Type B pancreatic cell (in vitro differentiated cells): ENCODE measurements at places on chromosomes 2 and 18.
A peak's percentile ranks its signal among the peaks of the same experiment; 100 is the strongest.

GRCh38 chr18:26971409-26971808 is 105.9 kb upstream of the AQP4 start:
- H3K4me1 ChIP-seq: peaks cover 4% of the 10 kb centered on the region
- no peak for DNase-seq
- no peak overlapping the region for H3K27ac ChIP-seq

DNA sequence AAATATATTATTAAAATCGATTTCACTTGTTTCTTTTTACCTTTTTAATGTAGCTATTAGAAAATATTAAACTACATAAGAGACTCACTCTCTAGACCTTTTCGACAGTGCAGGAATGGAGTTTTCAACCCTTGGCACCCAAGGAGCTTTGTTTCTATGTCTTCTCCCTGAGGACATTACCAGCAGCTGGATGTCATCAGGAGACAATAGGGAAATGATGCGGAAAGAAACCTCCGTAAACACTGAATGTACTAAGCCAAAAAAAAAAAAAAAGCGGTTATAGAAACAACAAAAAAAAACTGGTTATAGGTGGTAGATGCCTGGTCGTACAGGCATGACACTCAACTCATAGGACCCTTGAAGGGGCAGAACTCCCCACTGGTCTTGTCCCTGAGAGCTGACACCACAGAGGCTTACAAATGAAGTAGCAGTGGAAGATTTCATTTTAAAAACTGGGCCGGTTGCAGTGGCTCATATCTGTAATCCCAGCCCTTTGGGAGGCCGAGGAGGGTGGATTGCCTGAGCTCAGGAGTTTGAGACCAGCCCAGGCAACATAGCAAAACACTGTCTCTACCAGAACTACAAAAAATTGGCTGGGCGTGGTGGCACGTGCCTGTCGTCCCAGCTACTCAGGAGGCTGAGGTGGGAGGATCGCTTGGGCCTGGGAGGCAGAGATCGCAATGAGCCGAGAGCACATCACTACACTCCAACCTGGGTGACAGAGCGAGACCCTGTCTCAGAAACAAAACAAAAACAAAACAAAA is 23.8 kb downstream of the THAP4 start:
- peaks cover 30% of the 10 kb centered on the region for H3K4me1 ChIP-seq
- H3K27ac ChIP-seq: no peak overlapping the region
- H3K36me3 ChIP-seq: peaks cover 4% of the 10 kb centered on the region
- no peaks in the 10 kb centered on the region for H3K27me3 ChIP-seq
- no peak overlapping the region for H3K4me3 ChIP-seq
- DNase-seq: no peak

DNA sequence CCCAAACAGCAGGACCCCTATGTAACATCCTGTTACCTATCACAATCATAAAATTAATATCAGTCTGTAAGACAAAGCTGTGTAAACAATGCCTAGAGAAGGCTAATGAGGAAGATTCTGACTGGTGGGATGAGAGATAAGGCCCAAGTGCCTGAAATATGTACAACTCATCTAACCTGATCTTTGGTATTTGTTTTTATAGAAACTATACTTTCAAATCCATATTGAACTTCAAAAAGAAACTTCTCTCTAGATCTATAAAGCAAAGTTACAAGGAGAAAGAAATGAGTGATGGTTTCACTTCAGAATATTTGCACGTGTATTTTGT is 36.1 kb upstream of the ITGA4 start:
- no peak overlapping the region for H3K4me3 ChIP-seq
- no peak for DNase-seq
- H3K27me3 ChIP-seq: no peaks in the 10 kb centered on the region
- no peak overlapping the region for H3K27ac ChIP-seq

GRCh38 chr2:213066443-213066743 is 85.0 kb downstream of the IKZF2 start:
- H3K4me3 ChIP-seq: peak overlapping the region; percentile 46
- H3K27ac ChIP-seq: peak overlapping the region; percentile 48
- peaks cover 17% of the 10 kb centered on the region for H3K4me1 ChIP-seq
- H3K36me3 ChIP-seq: no peaks in the 10 kb centered on the region
- no peak for DNase-seq

- no peak for DNase-seq
- H3K4me1 ChIP-seq: no peaks in the 10 kb centered on the region
- H3K27ac ChIP-seq: no peak overlapping the region
- H3K36me3 ChIP-seq: peaks cover 3% of the 10 kb centered on the region
- no peak overlapping the region for H3K4me3 ChIP-seq
- H3K27me3 ChIP-seq: no peaks in the 10 kb centered on the region
Measured at GRCh38 chr18:7021994-7022840, 95.4 kb downstream of the LAMA1 start.

- peaks cover 10% of the 10 kb centered on the region for H3K4me1 ChIP-seq
- peak overlapping the region; percentile 94 for H3K4me3 ChIP-seq
- peak overlapping the region; percentile 94 for H3K27ac ChIP-seq
- H3K36me3 ChIP-seq: no peaks in the 10 kb centered on the region
- H3K27me3 ChIP-seq: peaks cover 7% of the 10 kb centered on the region
- peak; percentile 74 for DNase-seq
Measured at GRCh38 chr2:58427572-58428095, 186.5 kb upstream of the FANCL start.

DNA sequence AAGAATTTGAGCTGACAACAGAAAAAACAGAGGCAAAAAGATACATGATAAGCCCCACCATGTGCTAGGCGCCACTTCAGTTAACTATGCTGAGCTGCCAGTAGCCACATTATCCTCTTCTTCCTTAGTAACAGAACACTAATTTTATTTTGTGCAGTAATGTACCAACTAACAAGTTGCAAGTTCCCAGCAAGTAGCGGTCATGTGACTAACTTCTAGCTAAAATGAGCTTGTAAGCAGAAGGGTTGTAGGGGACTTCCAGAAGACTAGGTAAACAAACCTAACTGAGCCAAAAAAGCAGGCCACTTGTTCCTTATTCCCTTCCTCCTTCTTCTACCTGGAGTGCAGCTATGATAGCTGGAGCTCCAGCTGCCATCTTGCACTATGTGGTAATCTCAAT is 75.5 kb downstream of the DTNB start:
- no peak overlapping the region for H3K4me3 ChIP-seq
- no peak for DNase-seq
- peaks cover 11% of the 10 kb centered on the region for H3K36me3 ChIP-seq
- H3K27ac ChIP-seq: no peak overlapping the region

DNA sequence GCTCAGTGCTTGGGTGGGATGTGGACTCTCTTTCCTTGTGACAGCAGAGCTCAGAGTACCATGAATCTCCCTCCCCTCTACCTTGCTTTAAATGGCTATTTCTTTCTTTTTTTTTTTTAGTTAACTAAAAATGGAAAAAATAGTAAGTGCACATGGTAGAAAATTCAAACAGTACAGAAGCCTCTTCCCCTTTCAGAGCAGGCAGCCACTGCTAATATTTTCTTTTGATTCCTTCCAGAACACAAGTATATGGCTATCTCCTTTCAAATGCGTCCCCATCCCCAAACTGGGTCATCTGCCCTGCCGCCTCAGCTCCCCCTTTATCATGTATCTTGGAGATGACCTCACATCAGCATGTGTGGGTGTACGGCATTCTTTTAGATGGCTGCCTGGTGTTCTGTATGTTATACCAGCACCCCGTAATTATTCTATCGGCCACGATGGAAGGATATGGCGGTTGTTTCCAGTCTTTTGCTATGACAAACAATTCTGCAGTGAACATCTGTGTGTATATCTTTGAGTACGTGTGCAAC is 70.5 kb upstream of the DLX2 start:
- peak overlapping the region; percentile 82 for H3K4me3 ChIP-seq
- peaks cover 41% of the 10 kb centered on the region for H3K27me3 ChIP-seq
- no peak overlapping the region for H3K27ac ChIP-seq
- H3K4me1 ChIP-seq: no peaks in the 10 kb centered on the region

DNA sequence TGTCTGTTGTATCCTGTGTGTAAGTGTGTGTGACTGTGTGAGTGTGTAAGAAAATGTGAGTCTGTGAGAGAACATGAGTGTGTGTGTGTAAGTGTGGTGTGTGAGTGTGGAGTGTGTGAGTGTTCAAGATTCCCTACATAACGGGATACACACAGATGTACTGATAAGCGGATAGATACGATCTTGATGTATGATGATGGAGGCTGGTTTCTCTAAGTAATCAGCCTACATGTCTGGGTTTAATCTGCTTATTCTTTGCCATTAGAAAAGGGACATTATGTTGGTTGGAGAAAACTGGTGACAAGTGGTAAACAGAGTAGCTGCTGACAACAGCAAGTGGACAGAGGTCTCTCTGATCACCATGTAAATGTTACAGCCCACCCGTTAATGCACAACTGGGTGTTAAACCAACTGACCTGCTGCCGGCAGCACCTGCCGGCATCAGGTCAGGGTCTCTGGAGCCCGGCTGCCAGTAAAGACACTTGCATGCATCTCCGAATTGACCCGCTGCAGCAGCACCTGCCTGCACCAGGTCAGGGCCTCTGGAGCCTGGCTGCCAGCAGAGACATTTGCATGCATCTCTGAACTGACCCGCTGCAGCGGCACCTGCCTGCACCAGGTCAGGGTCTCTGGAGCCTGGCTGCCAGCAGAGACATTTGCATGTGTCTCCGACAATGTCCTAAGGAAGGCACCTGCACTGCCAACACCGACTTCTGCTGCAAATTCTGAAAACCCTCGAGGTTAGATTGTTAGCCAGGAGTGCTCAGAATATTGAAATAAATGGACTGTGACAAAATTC is 87.5 kb downstream of the MBP start:
- no peak for DNase-seq
- H3K4me3 ChIP-seq: no peak overlapping the region
- peaks cover 19% of the 10 kb centered on the region for H3K4me1 ChIP-seq
- no peaks in the 10 kb centered on the region for H3K27me3 ChIP-seq
- no peak overlapping the region for H3K27ac ChIP-seq

DNA sequence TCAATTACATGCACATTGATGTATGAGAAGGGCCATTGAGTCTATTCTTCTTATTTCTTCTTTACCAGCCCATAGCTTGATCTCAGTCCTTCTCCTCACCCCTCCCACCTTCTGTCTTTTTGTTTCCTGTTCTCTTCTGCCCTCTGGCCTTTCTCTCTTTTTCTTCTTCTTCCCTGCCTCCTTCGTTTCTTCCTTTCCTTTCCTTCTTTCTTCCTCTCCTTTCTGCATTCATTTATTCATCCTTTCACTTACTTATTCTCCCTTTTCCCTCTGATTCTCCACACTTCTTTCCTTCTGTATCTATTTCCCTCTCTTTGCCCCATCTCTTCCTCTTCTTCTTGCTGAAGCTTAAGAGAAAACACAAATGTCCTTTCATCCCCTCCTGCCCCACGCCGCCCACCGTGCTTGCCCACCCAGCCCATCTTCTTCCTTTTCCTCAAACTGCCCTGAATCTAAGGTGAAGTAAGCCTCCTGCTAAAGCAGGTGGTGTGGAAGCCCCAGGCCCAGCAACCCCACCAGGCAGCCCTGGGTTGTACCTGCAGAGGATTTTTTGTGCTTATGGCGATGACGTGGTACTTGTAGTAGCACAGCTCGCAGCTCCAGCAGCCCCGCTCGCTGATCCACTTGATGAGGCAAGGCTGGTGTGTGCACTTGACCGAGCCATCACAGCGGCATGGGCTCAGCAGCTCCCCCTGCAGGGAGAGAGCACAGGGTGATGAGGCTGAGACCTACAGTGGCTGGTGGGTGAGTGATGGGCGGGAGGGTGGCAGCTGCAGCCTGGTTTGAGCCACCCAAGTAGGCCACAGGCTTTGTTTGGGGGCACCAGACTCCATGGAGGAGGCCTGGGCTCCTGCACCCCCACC is 89.0 kb downstream of the MARCHF4 start:
- H3K36me3 ChIP-seq: no peaks in the 10 kb centered on the region
- no peak overlapping the region for H3K27ac ChIP-seq
- peaks cover 38% of the 10 kb centered on the region for H3K4me1 ChIP-seq
- H3K27me3 ChIP-seq: peaks cover 16% of the 10 kb centered on the region
- no peak for DNase-seq

- no peak overlapping the region for H3K27ac ChIP-seq
- H3K27me3 ChIP-seq: no peaks in the 10 kb centered on the region
- H3K4me3 ChIP-seq: no peak overlapping the region
- no peaks in the 10 kb centered on the region for H3K4me1 ChIP-seq
Measured at GRCh38 chr2:53417385-53417784, 350.2 kb upstream of the CHAC2 start.

DNA sequence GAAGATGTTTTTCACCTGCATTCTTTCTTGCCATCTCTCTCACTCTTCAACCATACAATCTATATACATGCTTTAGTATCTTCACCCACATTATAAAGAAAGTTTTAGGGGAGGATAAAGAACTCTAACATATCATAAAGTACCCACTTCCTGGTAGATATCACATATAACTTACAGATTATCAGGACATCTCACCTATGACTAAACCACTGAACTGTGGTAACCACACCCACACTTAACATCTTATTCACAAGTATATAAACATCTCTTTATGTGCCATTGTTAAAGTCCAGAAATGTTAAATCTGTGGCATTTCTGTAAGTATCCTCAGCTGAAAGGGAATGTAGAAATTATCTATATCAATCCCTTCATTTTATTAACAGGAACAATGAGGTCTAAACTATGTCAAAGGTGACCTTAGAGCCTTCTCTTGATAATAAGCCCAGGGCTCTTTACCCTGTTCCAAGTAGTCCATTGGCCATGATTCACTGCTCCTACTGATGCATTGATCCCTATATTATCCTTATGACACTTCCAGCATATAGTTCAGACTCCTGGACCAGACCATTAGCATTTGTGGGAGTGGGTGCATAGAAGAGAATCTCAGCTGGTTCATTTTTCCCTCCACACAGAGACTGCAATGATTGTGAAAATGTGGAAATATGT is 182.4 kb downstream of the SUCLG1 start:
- no peak overlapping the region for H3K4me3 ChIP-seq
- no peaks in the 10 kb centered on the region for H3K4me1 ChIP-seq
- H3K36me3 ChIP-seq: no peaks in the 10 kb centered on the region
- no peak overlapping the region for H3K27ac ChIP-seq
- peaks cover 6% of the 10 kb centered on the region for H3K27me3 ChIP-seq
- no peak for DNase-seq

DNA sequence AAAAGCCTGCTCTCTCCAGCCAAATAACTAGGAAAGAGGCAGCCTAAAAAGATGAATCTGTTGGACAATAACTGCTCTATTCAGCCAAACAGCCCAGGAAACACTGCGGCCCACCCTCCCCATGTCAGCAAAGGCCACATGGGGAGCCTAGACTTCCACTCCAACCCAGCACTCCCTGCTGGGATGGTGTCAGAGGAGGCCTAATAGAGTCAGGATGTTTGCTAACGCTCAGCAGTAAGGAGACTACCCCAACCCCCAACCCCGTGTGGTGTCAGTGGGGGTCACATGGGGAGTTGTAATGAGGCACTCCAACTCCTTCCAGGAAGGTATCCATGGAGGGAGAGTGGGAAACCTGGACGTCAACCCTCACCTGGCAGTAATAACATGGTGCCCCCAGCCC is 41.6 kb downstream of the ZBTB7C start:
- H3K4me3 ChIP-seq: no peak overlapping the region
- H3K27me3 ChIP-seq: no peaks in the 10 kb centered on the region
- peaks cover 14% of the 10 kb centered on the region for H3K4me1 ChIP-seq
- peaks cover 3% of the 10 kb centered on the region for H3K36me3 ChIP-seq
- H3K27ac ChIP-seq: no peak overlapping the region

DNA sequence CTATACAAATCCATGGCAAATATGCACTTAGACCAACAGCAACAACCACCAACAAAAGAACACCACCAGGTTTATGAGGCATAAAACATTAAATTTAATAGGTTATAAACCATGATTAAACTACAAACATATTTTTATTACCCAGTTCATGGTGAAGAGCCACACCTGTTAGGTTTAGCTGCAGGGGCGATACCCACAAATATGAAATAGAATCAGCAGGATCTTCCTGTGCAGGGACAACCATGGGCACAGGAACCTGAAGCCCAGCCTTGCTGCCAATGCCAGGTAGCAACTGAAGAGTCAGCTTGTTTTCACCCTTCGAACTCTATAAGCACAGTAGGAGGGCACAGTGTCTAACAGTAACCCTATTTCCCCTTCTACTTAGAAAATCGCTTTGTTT is 675.0 kb downstream of the SATB2 start:
- H3K27me3 ChIP-seq: peaks cover 3% of the 10 kb centered on the region
- DNase-seq: no peak
- no peak overlapping the region for H3K4me3 ChIP-seq
